ENCODE measurements at places on chromosomes 1 and 21.

DNA sequence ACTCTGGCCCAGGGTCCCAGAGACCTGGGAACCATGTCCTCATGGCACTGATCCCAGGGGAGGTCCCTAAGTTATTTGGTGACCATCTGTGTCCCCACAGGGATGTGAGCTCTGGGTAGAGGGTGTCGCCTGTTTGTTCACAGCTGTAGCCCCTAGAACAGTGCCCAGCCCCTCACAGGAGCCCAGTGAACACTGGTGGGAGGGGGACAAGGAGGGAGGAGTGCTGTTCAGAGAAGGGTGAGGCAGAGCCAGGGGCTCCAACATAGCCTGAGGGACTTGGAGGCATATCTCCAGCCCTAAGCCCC lies 450.4 kb downstream of the MATN1 start:
- no peak for DNase-seq

- DNase-seq, result no peak
Observed at GRCh38 chr1:196513821-196514220, 94.4 kb downstream of the KCNT2 start.

- DNase-seq, result no peak
Observed at GRCh38 chr1:7278827-7279765, 492.0 kb upstream of the VAMP3 start.

GRCh38 chr1:224406216-224406615 lies 28.4 kb downstream of the WDR26 start:
- no peak for DNase-seq

DNA sequence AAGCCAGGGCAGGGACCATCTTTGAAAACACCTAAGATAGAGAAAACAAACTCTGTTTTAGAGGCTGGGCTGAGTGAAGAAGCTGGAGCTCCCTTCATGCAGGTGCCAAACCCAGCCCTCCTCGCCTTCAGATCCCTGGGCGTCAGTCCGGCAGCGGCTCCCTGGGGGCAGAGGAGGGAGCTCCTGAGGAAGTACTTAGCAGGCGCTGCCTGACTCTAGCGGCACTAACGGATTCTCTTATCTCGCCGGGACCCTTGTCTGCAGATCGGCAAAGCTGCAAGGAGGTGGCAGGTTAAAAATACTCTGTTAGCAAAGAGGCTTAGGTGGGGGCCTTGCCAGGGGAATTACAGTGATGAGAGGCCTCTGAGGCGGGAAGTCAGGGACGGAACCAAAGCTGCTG lies 79.6 kb downstream of the PLXNA2 start:
- DNase-seq, result no peak

- no peak for DNase-seq
Observed at GRCh38 chr21:45618846-45619485, 24.6 kb upstream of the PCBP3 start.

GRCh38 chr1:85240174-85240601 lies 19.3 kb downstream of the C1orf52 start:
- DNase-seq, result peak; percentile 30

DNA sequence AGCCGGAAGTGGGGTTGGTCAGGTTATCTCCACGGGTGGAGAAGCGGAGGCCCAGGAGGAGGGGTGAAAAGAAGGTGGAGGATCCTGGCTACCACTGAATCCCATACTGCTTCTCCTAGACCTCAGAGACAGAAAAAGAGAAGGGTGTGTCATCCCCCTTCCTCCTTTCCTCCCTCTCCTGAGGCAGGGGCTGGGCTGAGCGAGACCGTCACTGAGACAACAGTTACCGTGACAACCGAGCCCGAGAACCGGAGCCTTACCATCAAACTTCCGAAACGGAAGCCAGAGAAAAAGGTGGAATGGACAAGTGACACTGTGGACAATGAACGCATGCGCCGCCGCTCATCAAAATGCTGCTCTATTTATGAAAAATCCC lies 42.1 kb upstream of the NBPF3 start:
- DNase-seq, result peak; percentile 36

GRCh38 chr1:242245255-242245654 lies 246.4 kb upstream of the MAP1LC3C start:
- no peak for DNase-seq

DNA sequence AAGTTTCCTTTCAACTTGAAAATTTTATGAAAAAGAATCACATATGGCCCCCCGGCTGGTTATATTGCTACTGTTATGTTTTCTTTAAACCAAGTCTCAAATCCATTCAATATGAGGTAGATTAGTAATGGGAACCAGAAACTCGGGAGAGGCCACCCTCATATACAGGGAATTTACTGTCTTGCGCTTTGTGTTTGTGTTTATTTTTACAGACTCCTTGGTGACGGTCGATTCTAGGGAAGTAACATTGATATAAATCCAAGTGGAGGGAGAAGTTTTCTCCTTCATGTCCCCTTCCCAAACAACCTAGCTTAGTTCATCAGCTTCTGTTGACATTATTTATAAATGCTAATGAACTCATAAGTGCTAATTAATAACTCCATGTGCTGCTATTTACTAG lies 163.5 kb upstream of the LMO4 start:
- DNase-seq, result no peak

DNA sequence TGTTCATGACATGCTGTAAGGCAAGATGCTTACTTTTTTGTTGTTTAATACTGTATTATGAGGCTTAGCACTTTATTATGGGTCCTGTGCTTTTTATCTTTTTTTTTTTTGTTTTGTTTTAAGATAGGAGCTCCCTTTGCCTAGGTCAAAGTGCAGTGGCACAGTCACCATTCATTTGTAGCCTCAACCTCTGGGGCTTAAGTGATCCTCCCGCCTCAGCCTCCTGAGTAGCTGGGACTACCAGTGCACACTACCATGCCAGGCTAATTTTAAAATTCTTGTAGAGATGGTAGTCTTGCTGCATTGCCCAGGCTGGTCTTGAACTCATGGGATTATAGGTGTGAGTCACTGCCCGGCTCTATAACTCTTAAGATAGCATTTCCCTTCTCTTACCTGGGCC lies 4.6 kb downstream of the UBAP2L start:
- DNase-seq, result no peak

- no peak for DNase-seq
Observed at GRCh38 chr1:221604948-221605347, 136.9 kb downstream of the DUSP10 start.

GRCh38 chr1:204468206-204468605 lies 26.4 kb downstream of the PIK3C2B start:
- DNase-seq, result no peak

- no peak for DNase-seq
Observed at GRCh38 chr1:180256341-180257027, 26.4 kb downstream of the LHX4 start.

- DNase-seq, result no peak
Observed at GRCh38 chr1:183139281-183139942, 46.7 kb upstream of the LAMC2 start.

DNA sequence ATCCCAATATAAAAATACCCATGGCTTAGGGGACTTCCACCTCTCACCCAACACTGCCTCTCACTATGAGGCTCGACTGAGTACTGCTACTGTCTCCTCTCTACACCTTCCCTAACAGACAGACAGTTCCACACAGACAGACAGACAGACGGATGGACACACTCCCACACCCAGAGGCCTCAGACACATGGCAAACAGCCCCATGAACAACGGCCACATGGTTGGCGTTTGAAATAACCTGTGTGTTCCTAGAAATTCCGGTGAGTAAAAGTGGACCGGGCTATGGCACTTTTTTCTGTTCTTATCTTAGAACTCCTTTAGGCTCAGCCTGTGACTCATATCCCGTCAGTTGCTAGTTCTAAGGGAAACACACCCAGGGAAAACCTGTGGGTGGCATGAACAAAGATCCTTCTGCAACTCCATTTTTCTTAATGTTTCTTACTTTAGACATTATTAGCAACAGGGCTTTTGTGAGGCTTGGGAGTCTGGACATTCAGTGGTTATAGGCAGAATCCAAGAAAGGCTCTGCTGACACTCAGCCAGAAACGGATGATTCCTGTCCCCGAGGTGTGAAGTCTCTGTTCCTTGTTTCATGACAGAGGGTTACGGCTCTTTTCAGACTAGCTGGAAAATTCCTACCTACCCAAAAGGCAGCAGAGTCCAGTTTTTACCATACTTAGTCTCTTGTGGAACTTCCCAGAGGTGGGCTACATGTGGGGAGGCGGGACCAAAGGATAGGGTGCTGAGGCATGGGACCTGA lies 90.5 kb upstream of the TLR5 start:
- DNase-seq, result peak; percentile 7

- peak; percentile 81 for DNase-seq
Observed at GRCh38 chr21:45128613-45129188, 54.3 kb downstream of the ADARB1 start.

DNA sequence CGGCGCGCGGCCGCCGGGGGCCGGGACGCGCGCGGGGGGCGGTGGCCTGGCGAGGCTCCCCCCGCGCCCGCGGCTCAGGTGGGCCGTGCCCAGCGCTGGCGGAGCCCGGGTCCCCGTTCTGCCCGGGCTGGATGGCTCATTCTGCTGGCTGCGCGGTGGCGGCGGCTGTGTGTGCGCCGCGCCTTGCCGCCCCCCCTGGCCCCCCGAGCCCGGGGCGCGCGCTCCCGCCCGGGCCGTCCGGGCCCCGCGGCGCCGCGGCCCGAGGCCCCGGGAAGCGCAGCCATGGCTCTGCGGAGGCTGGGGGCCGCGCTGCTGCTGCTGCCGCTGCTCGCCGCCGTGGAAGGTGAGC lies at the start of gene EPHB2:
Gene EPHB2, plus strand, starts transcription at position 139 of the 349 bp plus-strand sequence. Its CDS starts 144 bp downstream, at position 283.
- peak; percentile 12 for DNase-seq

- no peak for DNase-seq
Observed at GRCh38 chr1:114545315-114545714, 34.3 kb upstream of the TRIM33 start.

DNA sequence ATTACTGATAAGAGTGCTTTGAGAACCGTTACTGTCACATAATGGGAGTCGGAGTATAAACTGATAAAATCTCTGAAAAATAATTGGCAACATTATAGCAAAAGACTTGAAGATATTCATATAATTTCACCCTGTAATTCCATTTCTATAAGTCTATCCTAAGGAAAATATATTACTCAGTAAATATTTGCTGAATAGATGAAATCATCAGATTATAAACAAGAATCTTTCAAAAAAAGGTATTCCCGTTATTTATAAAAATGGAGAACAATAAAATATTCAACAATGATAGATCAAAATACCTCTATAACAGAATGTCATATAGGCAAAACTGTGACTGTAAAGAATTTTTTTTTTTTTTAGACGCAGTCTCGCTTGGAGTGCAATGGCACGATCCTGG lies 42.4 kb upstream of the PTCH2 start:
- DNase-seq, result no peak

DNA sequence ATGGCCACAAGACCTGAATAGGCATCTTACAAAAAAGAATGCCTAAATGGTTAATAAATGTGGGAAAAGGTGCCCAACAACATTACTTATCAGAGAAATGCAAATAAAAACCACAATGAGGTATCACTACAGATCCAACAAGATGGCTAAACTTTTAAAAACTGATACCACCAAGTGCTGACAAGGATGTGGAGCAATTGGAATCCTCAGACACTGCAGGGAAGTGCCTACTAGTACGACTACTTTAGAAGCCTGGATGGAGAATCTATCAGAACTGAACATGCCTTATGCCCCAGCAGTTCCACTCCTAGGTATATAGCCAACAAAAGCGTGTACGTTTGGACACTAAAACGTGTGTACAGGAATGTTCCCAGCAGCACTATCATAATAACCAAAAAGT lies 19.9 kb downstream of the TNFRSF8 start:
- no peak for DNase-seq

DNA sequence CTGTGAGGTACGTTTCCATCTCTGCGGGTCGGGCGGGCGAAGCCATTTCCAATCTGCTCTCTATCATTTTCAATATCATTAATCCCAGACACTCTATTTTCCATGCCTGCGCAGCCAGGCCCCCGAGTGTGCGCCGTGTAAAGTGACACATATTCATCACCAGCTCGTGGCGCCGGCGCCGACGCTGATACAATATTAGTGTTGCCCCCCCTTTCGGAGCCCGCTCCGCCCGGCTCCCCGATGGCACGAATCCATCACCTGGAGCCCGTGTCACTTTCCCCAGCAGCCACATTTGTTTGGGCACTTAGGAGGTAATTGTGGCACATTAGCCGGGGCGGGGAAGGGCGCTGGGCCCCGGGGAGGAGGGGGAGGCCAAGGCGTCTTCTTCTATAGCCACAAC lies 33.7 kb upstream of the DMBX1 start:
- no peak for DNase-seq

DNA sequence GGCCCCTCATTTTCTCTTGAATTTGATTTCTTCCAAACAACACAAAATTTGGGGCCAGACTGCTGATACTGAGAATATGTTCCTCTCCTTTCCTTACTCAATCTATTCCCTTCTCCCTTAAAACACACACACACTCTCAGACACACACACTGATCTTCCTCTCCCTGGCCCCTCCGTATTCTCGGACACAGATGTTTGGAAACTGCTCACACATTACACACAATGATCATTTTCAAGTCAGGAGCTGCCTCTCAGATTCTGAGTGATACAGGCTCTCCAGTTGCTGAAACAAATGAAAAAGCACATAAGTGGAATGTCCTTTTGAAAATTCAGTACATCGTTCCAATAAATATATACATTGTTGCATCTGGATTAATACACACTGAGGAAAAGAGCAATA lies 161.3 kb downstream of the CLEC20A start:
- no peak for DNase-seq

GRCh38 chr1:225114354-225114990 lies 185.0 kb downstream of the DNAH14 start:
- DNase-seq, result no peak

- DNase-seq, result no peak
Observed at GRCh38 chr1:221418346-221418745, 323.5 kb downstream of the DUSP10 start.

GRCh38 chr1:25503551-25504426 lies 39.6 kb upstream of the LDLRAP1 start:
- DNase-seq, result peak; percentile 44

GRCh38 chr1:59146651-59147358 lies 150.1 kb upstream of the FGGY start:
- DNase-seq, result peak; percentile 56

DNA sequence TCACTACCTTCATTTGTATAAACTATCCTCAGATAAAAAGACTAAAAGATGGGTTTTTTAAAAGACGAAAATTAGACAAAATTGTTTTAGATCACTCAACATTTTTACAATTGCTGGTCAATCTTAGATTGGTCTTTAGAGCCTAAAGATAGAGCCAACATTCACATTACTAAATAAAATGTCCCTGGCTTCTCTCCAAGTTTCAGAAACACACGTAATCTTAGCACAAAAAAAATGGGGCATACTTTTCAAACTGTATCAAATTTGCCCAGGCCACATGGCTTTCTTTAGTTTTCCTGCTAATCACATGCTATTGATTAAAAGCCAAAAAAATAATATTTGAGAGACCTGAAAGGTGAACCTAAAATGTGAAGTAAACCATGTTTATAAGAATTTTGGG lies 288.1 kb downstream of the DPYD start:
- no peak for DNase-seq
